ENCODE measurements at places on chromosomes 5 and 9.

DNA sequence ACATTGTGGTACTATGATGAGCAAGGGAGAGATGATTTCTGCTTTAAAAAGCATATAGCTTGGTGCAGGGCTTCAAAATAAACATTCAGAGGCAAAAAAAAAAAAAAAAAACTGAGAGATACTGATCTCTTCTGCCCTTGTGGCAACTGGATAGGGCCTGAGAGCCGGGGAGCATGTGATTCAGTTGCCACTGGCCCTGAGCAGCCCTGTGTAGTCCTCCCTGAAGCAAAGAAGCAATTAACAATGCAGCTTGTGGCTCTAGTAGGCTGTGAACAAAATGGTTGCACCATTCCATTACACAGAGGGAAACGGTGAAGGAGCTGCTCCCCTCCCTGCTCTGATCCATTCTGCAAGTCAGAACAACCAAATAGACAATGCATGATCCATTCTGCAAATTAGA lies 347.5 kb upstream of the DAB2 start:
- no peak for DNase-seq

DNA sequence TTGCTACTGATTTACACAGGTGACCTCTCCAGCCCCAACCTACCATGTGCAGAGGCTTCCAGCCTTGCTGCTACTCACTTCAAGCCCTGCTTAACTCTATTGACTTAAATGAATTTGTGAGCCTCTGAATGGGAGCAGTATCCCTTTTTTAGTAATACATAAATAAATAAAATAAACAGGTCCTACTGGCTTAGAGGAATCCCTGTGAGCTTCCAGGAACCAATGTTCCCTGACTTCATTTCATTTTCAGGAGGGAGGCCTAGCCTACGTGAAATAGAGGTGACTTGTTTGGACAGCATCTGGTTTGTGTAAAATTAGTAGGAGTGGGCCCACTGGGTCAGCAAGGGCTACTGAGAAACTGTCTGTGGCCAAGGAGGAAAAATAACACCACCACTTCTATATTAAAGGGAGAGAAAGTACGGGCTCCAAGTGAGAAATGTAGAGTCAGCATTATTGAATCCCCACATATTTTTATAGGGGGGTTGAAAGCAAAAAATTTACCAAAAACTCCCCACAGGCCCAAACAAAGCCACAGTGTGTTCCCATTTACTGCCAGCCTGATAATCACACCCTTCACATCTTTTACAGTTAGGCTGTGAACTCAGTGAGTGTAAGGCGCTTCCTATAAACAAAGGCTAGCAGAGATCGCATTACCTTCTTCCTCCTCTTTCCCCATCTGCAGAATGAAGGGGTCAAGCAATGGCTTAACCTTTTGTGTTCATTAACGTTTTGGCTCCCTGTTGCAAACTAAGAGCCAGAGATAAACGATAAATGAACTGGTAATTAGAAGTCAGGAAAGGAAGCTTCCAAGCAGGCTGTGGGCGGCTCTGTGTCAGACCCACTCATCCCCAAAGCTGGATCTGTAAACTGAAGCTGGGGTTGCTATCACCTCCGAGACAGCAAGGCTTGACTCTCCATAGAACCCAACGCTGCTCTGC lies 138.8 kb upstream of the LIFR start:
- DNase-seq: peak; percentile 26

DNA sequence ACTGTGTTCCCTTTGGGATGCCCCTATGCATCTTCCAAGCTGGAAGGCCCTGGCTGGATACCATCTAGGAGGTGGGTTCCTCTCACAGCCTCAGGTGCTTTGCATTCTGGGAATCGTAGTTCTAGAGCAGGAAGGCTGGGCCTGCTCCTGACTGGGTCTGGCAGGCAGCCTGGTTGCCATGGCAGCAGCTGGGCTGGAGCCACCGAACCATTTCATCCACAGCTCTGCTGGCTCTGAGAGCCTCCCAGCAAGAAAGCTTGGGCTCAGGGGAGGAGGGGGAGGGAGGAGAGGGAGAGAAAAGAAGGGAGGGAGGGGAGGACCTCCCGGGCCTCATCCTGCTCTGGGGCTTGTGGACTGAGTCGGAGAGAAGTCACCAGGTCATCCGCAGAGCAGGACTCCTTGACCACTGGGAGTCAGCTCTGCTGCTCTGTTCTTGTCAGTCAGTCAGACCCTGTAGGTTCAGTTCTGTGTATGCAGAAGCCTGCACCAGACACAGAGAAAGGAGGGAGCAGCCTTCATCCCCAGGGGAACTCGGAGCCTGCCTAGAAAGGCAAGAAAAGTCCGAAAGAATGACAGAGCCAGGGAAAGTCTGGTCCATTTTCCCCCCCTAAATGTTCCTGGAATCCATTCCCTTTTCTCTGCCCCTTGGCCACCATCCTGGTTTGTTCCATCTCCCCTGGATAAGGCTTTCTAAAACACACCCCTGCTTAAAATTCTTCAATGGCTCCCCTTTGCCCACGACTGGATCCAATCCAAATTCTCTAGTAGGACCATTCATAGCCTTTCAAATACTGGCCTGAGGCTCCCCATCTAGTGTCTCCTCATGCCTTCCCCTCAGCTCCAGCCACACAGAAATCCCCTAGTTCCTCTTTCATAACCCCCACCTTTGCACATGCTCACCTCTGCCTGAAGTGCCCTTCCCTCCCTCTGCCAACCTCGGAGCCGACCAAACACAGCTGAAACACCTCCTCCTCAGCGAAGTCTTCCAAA lies 65.4 kb upstream of the ARAP3 start:
- peak; percentile 22 for DNase-seq

DNA sequence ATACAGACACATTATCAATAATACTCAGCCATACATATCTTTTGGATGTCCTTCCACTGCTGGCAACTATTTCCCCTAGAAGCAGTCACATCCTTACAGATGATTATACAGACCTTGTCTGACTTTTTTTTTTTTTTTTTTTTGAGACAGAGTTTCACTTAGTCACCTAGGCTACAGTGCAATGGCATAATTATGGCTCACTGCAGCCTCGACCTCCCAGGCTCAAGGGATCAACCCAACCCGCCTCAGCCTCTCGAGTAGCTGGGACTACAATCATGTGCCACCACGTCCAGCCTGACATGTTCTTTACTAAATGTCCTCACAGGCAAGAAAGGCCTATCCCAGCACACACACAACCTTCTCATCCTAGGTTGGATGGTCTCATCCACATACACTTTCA lies 24.0 kb downstream of the NR6A1 start:
- DNase-seq: no peak
